ENCODE measurements at places on chromosomes 6 and 20. TPM values are rescaled to one million over a fixed set of nuclear protein-coding genes. Genes with fewer than 3 reads are reported as not detected.

- no peak overlapping the region for H3K27ac ChIP-seq
- H3K36me3 ChIP-seq = no peaks in the 10 kb centered on the region
- H3K4me1 ChIP-seq = peaks cover 5% of the 10 kb centered on the region
- no peaks in the 10 kb centered on the region for H3K27me3 ChIP-seq
- H3K4me3 ChIP-seq = no peak overlapping the region
Observed at GRCh38 chr6:13248994-13249393, 79.3 kb downstream of the TBC1D7 start.

DNA sequence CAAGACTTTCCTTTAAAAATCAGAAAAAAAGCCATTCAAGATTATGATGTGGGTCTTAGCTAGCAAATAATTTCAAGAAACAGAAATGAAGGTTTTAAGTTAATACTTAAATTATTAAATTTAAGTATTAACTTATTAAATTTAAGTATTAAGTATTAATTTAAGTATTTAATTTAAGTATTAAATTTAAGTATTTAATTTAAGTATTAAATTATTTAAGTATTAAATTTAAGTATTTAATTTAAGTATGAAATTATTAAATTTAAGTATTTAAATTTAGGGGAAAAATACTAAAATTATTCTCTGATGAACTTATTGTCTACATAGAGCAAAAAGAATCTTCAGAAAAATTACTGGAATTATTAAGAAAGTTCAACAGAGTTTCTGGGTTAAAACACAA is 829.3 kb upstream of the FLRT3 start:
- H3K36me3 ChIP-seq = no peaks in the 10 kb centered on the region
- no peak for DNase-seq
- H3K27ac ChIP-seq = no peak overlapping the region
- H3K27me3 ChIP-seq = no peaks in the 10 kb centered on the region

The OR2J3 gene
- total RNA-seq = not detected

DNA sequence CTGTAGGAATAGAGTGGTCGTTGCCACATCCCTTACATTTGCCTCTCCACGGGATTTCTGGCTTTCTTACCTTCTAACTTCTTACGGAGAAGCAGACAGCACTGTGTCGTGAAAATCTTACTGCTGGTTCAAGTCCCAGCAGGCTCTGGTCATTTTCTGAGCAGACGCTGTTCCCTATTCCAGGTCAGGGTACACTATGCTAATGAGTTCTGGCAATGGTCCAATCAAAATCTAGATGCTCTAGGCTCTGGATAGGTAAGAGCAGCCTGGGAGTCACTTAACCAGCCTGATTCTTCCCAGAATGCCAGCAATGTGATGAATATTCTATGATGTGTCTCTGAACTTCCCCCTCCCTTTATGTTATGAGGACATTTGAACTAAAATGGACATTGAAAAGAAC is at the start of gene GCM1:
GCM1 (minus strand) TSS at position 158 of the 400 bp plus-strand sequence. CDS start 3,209 bp downstream, outside the sequence.
- peaks cover 5% of the 10 kb centered on the region for H3K27me3 ChIP-seq
- H3K36me3 ChIP-seq = no peaks in the 10 kb centered on the region
- no peak for DNase-seq
- H3K27ac ChIP-seq = no peak within 1 kb of the TSS

The CTSZ gene
- 43.6 TPM for total RNA-seq

Measured in IMR-90 (cell line).